Breast epithelium (tissue), 4 donors: ENCODE measurements at places on chromosomes 7 and 10. TPM values are rescaled to one million over a fixed set of nuclear protein-coding genes. Genes with fewer than 3 reads are reported as not detected.

DNA sequence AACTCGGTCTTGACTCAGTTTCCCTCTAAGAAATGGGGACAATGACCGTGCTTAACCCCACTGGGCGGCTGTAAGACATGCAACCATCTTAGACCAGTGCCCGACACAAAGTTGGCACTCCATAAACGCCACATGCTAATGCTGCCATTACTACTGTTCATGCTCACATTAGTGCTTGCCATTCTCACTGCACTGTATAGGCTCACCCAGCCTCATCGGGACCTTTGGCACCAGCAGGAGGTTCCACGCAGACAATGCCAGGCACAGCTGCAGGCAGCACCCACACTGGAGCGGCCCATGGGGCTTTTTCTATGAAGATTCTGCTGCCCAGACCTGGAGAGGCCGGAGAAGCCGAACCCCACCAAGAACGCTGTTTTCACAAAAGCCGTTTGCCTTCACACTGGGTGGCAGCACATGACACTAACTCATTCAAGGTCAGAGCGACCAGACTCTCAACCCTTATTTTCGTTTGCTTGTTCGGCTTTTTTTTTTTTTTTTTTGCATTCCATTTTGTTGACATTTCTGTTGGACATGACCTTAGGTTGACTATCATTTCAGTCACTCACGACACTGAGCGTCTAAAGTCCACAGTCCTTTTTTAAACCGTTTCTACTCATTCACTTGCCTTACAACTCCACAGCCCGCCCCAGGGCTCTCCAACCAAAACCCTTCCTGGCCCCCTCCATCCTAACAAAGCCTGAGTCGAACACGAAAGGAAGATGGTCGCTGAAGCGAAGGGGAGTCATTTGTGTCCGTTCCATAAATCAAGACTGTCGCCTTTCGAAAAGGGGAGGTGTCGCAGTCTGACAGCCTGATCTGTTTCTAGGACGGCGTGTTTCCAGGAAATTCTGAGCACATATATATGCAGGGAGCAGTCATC, 124.4 kb upstream of the RNF32 start:
- no peak for DNase-seq

- no peak for DNase-seq
Measured at GRCh38 chr7:50305583-50306493, 1.3 kb downstream of the IKZF1 start.

- DNase-seq, result no peak
Measured at GRCh38 chr7:96303105-96303685, 18.7 kb downstream of the SLC25A13 start.

Gene ITGA8
- total RNA-seq, result 2.0 TPM

DNA sequence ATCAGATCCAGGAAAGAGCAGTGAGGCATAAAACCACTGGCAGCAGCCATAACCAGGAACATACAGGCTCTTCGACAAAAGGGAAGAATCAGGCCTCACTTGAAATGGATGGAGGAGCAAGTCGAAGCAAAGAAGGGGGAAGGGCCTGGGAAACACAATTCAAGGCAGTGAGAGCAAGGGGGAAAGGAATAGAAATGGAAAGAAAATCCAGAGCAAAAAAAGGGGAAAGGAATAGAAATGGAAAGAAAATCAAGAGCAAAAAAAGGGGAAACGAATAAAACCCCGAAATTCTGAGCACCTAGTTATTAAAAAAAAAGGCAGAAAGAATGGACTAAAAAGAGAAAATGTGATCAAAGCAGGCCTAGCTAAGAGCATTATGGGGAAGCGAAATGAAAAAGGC, 24.1 kb upstream of the PRKAR2B start:
- no peak for DNase-seq

Gene SEPTIN7
- 166 TPM for total RNA-seq

Gene NKX2-3
- total RNA-seq, result not detected

Gene ADGRA1
- not detected for total RNA-seq
